Stimulated activated CD4-positive, alpha-beta T cell treated with anti-CD3 and anti-CD28 coated beads, Interleukin-1b, Interleukin-23, amount 100 ng/mL, for 1 hour (primary cell): ENCODE measurements at places on chromosomes 3 and 15.

DNA sequence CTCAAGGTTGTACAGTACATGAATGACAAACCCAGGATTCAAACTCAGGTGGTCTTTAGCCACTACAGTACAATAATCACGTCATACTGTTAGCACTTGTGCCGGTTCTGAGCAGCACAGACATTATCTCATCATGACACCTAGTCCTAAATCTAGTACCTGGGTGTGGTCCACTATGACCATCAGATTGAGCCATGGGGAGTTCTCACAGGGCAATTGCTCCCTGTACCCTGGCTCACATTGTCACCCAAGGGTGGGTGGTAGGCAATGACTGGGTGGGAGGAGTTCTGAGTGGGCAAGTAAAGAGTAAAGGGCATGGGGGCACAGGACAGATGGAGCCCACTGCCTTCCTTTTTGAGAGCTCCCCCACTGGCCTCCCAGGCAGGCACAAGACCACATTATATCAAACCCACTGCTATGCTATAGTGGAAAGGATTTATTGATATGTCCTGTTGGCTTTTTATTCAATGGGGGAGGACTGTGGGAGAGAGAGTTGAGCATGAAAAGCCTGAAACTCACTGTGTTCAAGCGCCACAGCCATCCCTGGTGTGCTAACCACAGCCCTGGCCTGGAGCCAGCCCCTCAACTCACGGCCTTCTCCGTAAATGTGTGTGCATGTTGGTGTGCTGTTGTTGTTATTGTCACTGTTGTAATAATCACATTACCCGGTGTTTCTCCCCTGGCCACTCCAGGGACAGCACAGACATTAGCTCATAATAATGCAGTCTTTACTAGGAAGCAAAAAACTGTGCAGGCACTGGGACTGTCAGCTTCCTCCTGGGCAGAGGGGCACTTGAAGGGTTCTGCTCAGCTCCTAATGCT is 27.3 kb downstream of the ADCY5 start:
- DNase-seq = no peak

DNA sequence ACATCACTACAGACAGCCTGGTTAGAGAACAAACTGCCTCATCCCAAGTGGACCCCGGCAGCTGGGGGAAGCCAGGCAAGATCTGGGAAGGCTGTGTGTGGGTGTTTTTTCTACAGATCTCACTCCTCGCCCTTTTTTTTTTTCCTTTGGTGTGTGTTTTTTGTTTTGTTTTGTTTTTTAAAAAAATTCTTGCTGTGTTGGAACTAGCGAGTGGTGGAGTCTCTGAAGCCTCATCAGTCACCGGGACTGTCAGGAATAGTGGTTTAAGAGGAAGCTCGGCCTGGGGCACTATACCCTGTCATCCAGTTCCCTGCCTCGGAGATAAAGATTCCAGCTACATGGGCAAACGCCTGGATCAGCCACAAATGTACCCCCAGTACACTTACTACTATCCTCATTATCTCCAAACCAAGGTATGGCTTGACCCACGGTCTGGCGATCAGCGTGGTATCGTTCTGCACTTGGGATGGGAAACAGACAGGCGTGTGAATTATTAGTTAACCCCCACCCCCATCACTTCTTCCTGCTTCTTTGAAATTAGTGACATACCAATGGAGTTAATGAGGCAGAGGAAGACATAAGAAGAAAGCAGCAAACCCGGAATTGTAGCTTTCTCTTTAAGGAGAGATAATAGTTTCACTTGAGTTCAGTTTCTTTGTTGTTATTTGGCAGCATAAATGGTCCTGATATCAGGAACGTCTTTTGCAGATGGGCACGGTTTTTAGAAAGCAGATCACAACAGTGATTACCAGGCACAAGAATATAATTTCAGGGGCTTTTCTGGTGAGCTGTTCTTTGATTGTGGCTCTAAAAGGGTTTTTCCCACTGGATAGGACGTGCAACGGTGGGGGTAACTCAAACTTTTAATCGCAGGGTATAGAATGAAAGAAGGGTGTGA is 722 bp downstream of the RBMS3 start:
- no peak for DNase-seq

DNA sequence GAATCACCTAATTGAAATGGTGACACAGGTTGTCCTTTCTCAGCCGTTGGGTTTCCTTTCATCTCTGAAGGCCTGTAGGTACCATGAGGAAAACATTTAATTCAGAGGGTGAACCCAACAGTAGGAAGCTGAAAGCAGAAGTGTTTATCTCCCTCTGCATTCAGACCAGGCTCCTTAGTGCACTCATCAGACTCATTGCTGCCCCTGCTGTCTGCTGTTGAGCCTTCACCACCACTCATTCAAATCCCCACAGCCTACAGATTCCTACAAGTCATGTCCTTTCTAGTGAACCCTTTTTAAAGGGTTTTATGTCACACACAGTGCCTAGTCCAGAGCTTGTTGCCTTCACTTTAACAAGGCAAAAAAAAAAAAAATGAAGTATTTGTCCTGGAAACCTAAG is 13.4 kb downstream of the WDR48 start:
- no peak for DNase-seq

DNA sequence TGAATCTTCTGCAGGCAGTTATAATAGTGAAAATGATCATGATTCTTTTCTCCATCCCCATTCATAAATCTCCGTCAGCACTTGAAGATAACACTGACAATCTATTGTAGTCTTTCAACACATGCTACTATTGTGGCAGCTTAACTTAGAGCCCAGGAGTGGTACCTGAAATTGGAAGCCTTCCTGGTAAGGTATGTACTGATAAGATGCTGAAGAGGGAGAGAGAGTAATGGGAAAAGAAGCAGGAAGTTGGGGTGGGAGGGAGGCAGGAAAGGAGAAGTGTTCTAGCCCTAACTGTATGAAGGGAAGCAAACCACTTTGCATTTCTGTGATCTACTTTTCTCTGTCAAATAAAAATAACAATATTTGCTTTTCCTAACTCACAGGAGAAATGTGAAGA is 197.4 kb upstream of the RORA start:
- DNase-seq = no peak

DNA sequence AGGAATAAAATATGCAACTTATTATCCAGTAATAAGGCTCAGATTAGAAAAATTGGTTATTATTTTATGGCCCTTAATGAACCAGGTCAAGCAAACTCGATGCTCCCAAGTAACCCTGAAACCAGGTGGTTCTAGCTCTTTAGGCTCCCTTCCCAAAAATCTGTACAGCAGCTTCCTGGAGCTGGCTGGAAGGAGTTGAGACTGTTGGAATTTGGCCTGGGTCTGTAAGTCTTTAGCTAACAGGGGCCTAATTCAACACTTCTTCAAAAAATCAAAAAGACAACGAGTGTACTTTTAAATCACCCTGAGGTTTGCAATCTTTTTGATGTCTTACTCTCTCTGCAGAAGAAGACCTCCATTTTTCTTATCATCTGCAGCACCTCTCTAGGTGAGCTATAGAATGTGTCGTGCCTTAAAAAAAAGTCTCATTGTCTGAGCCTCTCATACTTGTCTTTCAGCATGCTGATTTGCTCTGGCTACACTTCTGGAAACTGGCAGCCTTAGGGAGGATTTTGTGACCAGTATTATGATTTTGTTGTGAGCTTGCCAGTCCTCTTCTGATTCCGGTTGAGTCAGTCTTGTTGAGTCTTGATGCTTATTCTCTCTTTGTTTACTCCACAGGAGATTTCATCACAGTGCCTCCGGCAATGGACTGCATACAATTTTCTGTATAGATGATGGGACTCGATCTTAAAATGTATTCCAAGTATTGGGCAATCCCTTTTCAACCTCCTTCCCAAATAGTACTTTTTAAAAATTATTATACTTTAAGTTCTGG is 235.0 kb upstream of the KBTBD8 start:
- no peak for DNase-seq

- DNase-seq = no peak
Observed at GRCh38 chr3:148554367-148554766, 143.3 kb upstream of the AGTR1 start.

DNA sequence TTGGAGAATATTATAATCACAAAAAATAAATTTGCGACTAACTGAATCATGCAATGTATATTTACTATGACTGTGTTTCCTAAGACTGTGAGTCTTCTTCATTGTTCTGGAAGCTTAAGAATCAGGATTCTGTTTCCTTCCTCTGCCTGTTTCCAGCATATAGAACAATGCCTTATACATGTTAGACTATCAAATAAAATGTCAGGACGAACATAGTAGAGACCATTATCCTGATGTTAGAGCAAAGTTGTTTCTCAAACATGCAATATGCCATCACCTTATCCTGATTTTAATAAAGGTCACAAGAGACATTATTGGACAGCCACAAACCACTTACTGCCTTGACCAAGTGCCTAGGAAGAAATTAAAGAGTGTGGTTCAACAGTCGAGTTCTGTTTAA is 457.4 kb upstream of the AGTR1 start:
- DNase-seq = no peak

DNA sequence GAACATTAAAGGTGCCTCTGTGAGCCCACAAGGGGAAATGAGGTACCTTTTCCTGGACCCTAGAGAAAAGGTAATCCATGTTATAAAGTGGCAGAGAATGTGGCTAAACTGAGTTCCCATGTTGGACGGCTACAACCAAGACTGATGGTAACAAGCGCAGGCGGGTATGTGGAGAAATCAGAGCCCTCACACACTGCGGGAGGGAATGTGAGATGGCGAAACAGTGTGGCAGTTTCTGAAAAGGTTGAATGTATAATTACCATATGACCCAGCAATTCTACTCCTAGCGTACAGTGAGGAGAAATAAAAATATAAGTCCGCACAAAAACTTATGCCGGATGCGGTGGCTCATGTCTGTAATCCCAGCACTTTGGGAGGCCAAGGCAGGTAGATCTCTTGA is 24.1 kb upstream of the SHISA5 start:
- no peak for DNase-seq

DNA sequence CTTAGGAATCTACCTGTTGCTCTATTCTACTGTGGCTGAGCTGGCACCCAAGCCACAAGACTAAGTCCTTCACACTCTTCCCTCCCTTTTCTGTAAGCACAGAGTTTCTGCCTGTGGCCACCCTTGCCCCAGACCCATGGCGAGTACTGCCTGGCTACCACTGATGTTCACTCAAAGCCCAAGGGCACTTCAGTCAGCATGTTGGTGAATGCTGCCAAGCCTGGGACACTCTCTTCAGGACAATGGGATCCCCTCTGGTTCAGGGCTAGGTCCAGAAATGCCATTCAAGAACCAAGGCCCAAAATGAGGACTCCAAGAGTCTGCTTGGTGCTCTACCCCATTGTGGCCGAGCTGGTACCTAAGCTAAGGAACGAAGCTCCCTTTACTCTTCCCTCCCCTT is 184.2 kb downstream of the FGF12 start:
- DNase-seq = no peak

DNA sequence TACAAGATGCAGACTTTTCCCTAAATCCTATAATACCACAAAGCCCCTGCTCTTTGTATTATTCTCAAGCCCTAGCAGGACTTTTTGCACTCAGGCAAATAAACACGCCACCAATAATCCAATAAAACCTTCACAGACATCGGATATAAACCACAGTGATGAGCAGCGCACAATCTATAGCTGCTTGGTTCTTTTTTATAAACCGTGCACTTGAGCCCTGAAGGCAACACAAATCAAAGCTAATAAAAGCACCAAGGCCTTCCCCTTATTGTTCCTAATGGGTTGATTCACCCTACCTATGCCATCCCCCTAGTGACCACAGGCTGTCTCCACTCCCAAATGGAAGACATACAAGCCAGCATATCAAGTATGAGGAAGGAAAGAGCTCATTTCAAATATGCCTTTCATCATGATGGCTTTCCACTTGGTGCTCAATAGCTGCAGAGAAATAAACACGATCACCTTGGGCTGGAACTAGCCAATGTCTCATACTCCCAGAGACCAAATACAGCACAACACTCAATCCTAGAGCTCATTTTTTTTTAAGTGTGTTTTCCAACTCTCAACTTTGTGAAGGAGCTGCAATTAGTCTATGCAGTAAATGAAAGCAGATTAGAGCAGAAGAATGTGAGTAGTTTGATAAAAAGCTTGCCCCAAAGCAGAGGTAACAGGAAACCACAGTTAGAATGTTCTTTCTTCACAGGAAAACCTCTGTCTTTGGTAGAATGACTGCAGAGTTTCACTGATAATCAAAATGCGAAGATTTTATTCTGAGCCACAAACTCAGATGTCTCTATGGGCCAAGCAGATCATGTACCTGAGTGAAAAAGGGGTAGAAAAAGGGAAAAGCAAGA is 573.9 kb downstream of the AGBL1 start:
- DNase-seq = no peak

- no peak for DNase-seq
Observed at GRCh38 chr3:157376603-157377300, 59.9 kb upstream of the PTX3 start.

GRCh38 chr3:103385961-103386656 is 951.3 kb downstream of the ZPLD1 start:
- no peak for DNase-seq

DNA sequence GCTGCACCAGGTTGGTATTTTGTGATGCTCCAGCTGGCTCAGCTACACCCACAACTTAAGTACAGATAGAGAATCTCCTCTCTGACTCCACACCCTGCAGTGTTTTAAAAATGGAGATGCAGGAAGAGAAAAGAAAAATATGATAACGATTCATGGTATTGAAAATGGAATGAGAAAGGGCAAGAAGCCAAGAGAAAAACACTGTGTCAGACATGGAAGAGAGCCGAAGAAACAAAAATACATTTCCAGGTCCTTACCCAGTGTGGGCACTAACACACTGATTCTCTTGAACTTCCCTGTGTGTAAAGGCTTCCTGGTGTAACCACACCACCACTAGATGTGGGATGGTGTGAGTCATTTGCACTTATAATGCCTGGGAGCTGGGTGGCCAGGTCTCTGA is 93.1 kb downstream of the GMPS start:
- DNase-seq = no peak

DNA sequence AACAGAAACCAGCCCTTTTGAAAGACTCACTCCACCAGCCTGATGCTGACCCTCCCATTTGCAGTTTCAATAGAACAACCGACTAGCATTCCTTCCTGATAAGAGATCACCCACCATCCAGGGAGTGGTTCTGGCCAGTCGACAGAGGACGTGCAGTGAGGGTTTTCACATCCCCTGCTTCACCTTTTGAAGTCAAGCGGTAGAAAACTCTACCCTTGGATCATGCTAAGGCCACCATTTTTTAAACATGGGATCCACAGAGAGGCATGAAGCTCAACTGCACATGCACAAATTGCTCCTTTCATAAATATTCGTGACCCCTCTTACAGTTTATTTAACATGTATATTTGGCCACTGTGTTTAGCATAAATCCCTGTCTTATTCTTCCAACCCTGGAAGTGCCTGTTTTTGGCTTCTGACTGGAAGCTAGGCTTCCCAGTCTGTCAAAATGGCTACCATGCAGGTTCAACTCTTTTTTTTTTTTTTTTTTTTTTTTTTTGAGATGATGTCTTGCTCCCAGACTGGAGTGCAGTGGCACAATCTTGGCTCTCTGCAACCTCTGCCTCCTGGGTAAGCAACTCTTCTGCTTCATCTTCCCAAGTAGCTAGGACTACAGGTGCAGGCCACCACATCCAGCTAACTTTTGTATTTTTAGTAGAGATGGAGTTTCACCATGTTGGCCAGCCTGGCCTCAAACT is 1.0 kb upstream of the THUMPD3 start:
- no peak for DNase-seq

- no peak for DNase-seq
Observed at GRCh38 chr15:48120745-48121144, at the start of gene SLC24A5. SLC24A5 (plus strand) TSS chr15:48120990; CDS start chr15:48121045, 55 bp downstream.
